ELF-1 (cell line): ENCODE measurements at places on chromosomes 2 and 18.
A peak's percentile ranks its signal among the peaks of the same experiment; 100 is the strongest.

DNA sequence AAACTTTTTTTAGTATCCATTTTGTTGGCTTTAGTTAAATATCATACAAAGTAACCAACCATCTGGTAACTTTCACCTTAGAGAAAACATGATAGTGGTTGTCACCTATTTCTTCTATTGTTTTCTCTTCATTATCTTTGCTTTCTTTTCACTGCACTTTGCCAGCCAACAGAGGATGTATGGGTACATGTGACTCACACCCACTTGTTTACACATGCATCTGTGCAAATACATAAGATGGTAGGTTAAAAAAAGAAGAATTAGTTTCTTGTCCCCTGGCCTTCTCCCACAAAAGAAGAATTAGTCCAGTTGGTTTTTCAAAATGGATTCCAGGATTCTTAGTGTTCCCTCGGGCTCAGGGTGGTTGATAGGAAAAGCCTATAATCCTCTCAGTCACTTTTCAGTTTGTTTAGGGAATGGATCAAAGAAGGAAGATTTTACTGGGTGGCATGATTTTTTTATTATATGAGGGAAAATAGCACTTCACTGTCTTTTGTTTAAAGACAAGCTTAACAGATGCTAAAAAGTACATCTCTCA is 46.6 kb downstream of the CDK15 start:
- DNase-seq = no peak

DNA sequence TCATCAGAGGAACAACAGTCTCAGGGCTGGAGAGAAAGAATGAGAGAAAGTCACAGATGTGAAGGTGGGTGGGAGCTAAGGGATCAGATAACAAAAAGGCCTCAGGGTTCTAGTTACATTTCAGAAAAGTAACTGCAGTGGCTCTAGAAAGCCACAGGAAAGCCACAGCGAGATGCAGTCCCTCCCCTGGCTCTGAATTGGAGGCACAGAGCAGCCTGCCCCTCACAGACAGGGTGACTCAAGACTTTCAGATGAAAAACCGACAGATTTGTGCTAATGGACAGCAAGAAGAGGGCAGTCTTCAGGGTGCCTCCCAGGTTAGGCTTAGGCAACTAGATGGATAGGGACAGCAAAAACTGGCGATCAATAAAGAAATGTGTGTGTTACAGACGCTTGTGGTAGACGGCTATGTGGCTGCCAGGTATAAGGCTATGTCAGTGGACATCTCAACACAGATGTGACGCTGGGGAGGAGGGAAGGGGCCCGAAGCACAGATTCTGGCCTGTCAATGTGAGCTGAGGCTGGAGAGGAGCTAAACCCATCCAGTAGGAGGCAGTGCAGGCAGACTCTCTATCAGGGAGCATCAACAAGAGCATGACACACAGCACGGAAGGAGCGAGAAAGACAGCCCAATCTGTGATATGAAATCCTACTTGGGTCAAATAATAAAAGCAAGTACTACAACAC is 26.2 kb downstream of the UNC50 start:
- peak; percentile 78 for DNase-seq

DNA sequence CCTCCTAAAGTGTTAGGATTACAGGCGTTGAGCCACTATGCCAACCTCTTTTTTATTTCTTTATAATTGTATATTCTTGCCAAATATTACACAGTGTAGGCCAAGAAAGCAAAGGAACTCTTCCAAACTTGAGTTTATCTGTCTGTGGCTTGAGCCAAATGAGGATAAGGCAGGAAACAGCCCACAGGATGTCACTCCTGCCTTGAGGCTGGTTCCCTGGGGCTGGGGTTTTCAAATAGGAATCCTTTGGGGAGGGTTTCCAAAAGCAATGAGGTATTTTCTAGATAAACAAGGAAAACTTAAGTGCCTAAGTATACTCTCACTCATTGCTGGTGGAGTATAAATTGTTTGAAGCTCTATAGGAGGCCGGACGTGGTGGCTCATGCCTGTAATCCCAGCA is 56.4 kb downstream of the ADCY3 start:
- no peak for DNase-seq

DNA sequence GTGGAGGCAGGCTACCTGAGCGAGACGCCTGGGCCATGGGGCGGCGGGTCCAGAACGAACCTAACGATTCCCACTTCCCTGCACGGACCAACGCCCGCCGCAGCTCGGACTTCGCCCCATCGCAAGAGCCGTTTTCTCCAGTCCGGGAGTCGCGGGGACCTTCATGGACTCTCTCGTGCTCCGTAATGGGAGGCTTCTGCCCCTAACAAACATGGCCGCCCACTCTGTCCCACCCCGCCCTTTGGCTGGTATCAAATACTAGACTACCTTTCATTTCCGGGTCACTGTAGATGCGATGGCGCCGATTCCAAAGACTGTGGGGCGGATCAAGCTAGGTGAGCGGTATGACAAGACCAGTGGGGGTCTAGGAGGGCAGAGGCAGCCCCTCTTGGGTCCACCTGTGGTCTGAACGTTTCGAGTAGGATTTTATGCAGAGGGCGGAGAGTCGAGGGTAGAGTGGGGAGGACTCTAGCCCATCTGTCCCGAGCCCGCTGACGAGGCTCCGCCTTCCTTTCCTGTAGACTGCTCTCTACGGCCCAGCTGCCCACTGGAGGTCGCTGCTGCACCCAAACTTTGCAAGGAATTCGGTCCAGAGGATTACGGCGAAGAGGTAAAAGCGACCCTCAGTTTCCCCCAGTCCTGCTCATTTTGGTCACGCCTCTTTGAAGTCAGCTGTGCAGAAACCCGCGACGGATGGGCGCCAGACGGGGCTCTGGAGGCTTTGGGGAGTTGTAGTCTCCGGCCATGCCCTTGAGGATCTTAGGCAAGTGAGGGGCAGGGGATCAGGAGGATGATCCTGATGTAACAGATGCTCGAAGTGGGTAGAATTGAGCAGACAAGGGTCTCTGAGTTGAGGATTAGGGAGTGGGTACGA is at the start of the genes CCDC142 and TTC31:
Gene CCDC142, minus strand, starts transcription at position 198 of the 874 bp plus-strand sequence. Its CDS starts 161 bp downstream, at position 37.
Gene TTC31, plus strand, starts transcription at position 281 of the 874 bp plus-strand sequence. Its CDS starts 15 bp downstream, at position 296.
- DNase-seq = peak; percentile 97

DNA sequence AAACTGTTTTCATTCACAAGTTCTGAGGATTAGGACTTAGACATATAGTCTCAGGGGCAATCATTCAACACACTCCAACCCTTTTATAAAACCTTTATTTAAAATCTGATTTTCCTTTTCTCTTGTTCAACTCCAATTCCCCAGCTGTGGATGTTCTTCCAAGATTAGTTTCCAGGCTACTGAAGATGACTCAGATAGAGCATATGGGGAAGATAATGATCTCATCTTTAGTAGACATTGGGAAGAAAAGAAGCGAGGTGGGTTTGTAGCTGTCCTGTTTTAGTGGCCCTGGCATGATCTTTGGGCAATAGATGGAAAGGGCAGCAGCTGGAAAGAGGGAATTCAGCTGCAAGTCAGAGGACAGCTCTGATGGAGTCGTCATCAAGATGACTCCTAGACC is 247.7 kb upstream of the CCDC68 start:
- no peak for DNase-seq

DNA sequence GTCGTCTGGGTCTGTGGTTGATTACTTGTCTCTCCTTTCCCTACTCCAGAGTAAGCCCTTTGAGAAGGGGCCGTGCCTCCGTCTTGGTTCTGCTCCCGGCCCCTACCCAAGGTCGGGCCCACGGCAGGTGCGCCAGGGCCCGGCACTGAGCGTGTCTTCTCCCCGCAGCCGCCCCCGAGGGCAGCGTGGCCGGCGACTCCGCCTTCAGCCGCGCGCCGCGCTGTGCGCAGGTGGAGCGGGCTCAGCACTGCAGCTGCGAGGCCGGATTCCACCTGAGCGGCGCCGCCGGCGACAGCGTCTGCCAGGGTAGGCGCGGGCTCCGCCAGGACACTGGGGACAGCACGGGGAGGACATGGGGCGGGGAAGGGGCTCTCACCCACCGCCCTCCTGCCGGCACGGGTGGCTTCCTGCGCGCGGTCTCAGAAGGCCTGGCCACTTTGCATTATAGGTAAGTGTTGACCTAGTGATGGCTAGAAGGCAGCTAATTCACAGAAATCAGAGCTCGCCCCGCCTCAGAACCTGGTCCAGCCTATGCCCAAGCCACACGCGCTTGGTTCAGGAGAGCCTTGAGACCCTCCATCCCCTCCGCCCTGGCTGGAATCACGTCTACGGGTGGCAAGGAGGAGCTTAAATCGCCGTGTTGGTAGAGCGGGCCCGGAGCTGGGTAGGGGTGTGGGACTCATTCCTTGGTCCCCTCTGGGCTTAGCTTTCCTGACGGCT is 43.5 kb downstream of the FBLN7 start:
- DNase-seq = peak; percentile 57

DNA sequence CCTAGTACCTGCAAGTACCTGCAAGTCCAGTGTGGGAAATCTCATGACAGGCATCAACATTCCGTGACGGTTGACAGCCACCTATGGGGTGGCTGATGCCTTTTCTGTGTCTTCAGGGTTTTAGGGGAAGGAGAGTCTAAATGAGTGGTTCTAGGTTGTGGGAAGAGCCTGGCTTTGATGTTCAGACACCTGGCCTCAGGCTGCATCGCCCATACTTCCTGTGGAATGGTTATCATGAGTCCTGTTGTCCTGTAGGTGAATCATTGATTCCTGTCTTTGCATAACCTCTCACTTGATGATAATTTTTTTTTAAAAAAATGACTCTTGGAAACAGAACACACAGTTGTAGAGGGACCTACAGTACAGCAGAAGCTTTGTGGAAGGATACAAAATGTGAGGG is 108.9 kb downstream of the NEDD4L start:
- peak; percentile 9 for DNase-seq

DNA sequence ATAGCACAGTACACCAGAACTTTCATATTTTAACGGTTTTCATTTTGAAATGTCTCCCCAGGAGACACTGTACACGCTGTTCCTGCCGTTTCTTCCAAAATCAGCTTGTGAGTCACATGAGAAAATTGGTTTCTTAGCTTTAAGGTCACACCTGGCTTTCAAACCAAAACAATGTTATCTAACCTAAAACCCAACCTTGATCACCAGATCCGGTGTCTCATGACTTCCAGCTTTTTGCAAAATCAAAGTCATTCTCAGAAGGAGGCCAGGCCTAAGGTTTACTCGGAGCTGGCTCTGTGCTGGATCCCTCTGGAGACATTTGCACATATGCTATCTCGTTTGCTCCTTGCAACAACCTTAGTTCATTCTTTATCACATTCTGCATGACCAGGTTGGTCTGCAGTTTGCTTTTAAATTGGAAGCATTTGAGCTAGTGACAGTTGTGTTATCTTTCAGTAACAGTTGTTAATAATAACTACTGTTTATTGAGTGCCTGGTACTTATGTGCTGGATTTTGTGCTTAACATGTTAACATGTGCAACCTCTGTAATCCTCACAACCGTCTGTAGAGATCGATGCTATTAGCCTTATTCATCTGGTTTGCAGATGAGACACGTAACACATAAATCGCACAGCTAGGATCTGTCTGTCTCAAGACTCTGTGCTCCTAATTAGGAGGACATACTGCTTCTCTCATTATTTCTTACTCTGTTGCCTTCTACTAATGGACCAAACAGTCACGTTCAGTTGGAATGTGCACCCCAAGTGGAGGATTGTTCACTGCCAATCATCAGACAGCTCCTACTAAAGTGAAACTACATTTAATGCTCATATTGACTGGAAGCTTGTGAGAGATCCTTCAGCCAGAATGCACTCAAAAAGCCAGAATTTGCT is 105.5 kb downstream of the RNF144A start:
- DNase-seq = no peak

DNA sequence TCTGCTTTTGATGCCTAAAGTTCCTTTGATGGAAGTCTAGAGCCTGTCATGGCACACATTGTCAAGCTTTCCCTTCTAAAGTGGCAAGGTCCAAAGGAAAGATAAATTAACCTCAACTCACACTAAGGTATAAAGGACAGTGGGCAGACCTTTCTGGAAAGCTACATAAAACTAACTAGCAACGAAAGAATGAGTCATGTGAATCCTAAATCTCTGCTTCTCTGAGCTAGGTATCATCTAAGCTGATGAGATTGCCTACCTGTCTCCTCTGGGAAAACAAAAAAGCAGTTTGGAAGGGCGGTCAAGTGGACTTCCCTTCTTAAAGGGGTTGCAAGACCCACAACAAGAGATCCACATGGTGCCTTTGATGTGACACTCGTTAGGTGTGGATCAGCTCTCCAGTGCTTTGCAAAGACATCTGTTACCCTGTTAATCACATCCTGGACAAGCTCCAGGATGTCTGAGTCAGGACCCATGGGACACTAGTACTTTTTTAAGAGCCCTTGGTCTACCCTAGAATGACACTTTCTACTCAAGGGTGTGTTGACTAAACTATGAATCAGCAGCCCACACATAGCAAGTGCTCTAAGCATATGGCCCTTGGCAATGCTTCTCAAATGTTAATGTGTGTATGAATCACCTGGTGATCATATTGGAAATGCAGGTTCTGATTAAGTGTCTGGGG is 173.5 kb downstream of the ALK start:
- DNase-seq = no peak

- no peak for DNase-seq
These were observed 31.0 kb upstream of the GALNT3 start for GRCh38 chr2:165825041-165825440.

DNA sequence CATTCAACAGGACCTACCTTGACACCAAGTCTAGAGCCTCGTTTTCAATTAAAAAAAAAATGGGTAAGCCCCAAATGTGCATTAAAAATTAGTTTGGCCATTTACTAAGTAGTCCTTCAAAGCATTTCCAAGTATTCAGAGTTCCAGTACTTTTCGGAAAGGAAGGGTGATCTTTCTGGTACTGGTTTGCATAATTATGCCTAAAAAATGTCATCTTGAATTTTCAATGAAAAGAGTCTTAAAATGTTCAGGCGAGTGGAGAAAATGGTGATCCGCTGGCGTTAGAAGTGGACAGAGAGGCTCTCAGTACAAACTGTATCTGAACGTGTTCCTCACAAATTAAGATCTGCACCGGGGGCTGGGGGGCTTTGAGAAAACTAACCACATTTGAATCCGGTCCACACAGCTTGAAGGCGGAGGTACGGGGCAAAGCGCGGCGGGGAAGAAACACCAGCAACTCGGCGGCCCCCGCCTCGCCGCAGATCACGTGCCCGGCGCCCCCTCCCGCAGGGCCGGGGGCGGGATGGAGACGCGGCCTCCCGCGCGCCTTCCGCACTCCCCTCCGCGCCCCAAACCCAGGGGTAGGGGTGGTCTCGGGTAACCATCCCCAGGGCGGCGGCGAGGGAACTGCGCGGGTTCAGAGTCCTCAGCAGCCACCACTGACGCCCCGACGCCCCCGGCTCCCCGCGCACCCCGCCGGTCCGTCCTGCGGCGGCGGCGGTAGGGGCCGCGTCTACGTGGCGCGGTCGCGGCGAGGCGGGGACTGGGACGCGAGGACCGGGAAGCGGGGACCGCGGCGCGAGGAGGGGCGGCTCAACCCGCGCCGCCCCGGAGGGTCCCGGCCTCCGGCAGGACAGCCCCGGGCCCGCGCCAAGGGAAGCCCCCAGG is 564 bp downstream of the LPIN2 start:
- no peak for DNase-seq

DNA sequence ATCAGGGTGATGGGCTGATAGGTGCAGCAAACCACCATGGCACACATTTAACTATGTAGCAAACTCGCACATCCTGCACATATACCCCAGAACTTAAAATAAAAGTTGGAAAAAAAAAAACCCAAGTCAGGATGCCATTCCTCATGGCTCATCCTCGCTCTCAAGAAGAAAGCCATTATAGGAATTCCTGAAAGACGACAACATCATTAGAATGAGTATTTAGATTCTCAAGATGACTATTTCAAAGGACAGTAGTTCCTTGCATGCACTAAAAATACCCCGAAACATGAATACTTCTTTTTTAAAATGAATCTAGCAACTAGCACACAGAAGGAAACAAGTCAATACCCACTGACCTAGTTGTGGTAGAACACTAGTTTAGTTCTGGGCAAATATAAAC is 285.8 kb upstream of the REV1 start:
- DNase-seq = no peak

- DNase-seq = no peak
These were observed 277.9 kb downstream of the MBD2 start for GRCh38 chr18:53946594-53946993.
